Activated gamma-delta T cell (primary cell): ENCODE measurements at places on chromosomes 5 and 9.

GRCh38 chr5:30104872-30105596, 1088.5 kb upstream of the CDH6 start:
- DNase-seq: no peak

- no peak for DNase-seq
These were observed 3.2 kb downstream of the FCN1 start for GRCh38 chr9:134914501-134914834.

GRCh38 chr9:8718121-8718725, 918.6 kb upstream of the DMAC1 start:
- DNase-seq: no peak

GRCh38 chr5:148735301-148735835, 81.0 kb upstream of the HTR4 start:
- DNase-seq: no peak

GRCh38 chr9:109316207-109316640, 4.6 kb downstream of the EPB41L4B start:
- DNase-seq: no peak

DNA sequence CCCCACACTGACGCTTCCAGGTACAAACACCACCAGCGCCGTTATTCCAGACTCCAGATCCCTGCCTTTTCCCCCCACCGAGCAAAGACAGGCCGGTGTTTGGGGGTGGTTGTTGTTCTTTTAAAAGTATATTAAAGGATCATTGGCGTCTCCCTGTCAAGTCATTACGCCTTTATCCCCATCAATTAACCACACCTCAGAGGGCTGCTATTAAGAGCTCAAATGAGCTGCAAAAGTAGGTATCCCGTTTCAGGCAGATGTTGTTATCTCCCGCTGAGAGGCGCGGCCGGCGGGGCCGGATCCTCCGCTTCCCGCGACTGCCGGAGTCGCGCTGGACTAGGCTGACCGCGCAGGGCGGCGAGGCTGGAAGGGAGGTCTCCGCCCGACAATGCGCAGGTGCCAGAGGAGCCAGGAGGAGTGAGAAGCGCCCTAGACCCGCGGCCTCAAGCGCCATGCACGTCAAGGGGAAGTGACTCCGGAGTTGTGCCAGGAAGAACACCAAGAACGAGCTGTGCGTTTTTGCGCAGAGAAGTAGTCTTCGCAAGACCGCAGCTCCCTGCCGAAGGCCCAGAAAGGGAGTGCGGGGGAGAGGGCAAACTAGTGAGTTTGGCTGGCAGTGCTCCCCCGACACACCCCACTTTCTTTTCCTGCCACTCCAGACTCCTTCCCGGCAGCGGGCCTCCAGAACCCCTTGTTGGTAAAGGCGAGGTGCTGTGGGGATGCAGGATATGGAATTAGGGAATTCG, 8.2 kb downstream of the NR2F1-AS1 start:
- no peak for DNase-seq

GRCh38 chr9:25519286-25519685, 159.0 kb downstream of the TUSC1 start:
- no peak for DNase-seq

DNA sequence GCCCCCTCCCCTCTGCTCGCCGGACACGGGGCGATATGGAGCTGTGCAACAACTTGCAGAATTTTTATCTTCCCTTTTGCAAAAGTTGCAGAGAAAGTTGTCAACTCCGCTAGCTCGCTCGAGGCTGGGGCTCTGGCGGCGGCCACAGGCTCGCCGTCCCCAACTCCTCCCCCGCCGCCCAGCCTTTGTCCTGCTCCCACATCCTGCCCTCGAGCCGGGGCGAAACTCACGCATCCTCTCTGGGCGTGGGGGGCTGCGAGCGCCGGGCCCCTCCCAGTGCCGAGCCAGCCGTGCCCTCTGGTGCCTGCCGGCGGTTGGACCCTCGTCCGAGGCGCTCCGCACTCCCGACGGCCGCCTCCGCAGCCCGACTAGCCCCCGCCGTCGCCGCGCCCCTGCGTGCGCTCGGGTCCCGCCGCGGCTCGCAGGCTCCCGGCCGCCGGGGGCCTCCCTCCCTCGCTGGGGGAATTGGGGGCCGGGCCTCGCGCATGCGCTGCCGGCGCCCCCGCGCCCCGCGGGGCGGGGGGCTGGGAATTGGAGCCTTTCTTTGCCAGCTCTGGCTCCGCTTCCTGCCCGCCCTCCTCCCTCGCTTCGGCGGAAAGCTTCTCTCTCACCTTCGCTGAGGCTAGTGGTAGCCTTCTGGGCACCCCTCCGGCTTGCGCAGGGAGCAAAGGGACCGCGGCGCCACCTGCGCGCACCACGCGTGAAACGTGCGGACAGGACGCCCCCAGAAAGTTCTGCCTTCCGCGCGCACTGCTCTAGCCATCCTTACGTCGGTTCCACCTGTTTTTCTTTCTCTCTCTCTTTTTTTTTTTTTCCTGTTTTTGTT, at the start of gene CCNJL:
CCNJL (minus strand) TSS at position 431 of the 826 bp plus-strand sequence. CDS start 641 bp downstream, outside the sequence.
- no peak for DNase-seq

DNA sequence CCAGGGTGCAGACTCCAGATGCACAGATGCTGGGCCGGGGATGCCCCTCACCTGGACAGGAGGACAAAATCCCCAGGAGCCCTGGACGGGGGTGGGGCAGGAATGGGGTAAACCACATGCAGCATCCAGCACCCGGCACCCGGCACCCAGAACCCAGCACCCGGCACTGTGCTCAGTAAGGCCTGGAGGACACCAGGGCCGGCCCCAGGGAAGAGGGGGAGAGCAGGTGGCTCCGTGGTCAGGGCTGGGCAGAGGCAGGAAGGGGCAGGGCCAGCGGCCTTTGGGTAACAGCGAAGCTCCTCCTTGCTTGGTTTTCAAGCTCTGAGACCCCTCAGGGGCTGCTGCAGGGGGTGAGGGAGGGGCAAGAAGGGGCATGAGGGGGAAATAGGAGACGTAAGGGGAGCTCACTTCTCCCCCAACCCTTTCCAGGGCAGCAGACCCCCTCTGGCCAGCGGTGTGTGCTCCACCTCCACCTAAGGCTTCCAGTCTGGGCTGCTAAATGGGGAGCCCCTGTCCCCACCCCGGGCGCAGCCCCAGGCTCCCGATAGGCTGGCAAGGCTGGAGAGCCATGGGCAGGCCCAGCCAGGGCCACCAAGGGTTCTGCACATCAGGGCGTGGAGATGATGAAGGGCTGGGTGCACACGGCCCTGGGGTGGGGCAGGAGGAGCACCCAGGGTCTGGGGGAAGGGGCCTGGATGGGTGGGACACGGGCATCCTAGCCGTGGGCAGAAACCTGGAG, 17.8 kb upstream of the SLC6A19 start:
- DNase-seq: no peak

GRCh38 chr5:151709109-151709735, 22.5 kb upstream of the SPARC start:
- DNase-seq: no peak

DNA sequence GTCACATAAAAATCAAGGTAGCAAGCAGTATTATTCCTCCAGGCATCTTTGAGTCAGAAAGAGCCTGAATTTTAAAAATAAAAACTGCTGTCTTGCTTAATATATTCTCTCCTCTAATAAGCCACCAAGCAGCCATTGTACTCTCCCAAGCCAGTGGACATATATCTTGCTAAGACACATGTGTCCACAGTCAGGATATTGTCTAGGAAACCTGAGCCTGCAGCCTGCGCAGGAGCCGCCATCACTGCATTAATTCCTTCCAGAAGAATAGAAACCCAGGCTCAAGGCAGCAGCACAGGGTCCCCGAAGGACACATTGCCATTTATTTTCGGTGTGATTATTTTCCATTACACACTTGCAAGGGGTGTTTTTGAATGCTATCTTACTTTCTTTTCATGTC, 345.3 kb downstream of the ARHGEF28 start:
- DNase-seq: no peak

DNA sequence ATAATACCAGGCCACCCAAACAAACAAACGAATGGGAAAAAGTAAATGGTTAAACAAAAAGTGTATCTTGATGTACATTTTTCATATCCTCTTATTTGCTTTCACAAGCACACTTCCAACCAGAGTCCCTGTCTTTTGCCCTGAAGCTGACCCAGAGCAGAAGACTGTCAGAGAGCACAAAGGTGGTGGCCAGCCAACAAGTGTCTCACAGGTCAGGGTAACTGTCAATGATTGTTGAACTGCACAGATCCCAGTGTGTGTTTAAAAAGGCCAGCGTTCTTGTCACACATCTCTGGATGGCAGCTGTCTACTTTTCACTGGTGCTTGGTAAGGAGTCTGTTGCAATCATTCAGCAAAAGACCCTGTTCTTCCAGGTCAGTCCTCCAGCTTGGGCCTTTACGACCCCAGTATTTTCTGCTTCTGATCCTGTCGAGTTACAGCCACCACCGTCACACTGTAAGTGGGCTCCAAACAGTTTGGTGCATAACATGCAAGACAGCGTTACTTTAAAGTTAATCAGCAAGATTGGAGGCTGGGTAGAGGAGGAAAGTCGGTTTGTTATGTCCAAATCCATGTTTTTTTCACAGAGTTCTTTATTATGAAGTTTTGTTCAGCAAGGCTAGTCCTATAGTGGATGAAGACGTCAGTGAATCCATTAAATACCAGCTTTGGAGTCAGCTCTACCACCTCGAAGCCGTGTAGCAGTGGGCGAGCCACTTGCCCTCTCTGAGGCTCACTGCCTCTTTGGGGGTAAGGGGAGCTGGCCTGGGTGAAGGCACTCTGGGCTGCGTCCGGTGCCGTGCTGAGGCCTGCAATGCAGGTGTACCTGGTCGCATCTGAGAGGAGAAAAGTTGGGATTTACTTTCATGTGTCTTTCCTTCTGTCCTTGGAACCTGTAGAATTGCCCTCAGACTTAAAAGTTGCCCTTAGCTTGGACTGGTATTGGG, 265.7 kb downstream of the AOPEP start:
- DNase-seq: no peak

DNA sequence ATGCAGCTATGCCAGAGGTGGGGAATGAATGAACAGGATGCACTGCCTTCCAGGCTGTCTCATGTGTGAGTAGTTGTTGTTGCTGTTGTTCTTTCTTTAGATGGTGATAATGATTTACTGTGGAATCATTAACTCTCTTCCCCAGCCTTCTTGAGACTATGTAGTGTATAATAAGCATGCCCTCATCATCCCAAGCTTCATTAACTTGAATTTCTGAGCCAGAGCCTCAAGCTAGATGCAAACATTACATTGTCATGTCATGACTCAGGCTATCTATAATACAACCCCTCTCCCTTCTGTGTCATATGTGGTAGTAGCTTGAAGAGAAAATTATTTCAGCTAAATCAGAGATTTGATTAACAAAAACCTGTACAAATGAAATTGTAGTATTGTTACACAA, 10.0 kb upstream of the ADAMTSL1 start:
- no peak for DNase-seq

DNA sequence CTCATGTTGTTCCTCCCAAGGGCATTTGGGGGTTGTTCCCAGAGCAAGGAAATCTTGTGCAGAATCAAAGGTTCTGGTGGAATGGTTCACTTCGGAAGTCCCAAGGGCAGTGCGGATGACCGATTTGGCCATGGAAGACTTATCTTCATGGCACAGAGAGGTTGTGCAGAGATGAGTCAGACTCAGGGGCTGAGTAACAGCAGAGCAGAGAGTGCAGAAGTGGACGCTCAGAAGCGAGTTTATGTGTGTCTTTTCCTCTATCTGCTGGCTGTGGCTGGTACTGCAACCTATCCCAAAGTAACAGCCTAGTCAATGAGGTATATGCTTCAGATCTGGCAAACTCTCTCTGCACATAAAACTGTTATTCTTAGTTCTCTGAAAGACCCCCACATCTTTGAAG, 118.1 kb downstream of the DPYSL3 start:
- DNase-seq: no peak

DNA sequence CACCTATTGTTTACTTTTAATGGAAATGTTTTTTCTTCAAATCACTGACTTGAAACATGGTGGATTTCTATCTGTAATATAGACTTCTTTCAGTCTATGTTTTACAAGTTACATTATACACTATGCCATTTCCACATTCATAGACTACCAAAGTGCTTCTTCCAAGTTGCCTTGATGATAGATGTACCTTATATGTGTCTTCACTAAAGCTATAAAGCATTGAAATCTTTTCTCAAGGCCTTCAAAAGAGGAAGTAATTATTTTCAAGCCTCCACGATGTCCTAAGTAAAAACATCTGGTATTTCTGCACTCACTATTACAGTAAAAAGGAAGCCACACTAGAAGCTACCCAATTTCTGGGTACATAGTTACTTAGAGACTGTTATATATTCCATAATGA, 113.3 kb downstream of the FGF10 start:
- no peak for DNase-seq

GRCh38 chr5:128213340-128213739, 129.8 kb downstream of the SLC12A2 start:
- DNase-seq: no peak

- no peak for DNase-seq
These were observed 239.9 kb downstream of the FSTL4 start for GRCh38 chr5:133372293-133372937.

DNA sequence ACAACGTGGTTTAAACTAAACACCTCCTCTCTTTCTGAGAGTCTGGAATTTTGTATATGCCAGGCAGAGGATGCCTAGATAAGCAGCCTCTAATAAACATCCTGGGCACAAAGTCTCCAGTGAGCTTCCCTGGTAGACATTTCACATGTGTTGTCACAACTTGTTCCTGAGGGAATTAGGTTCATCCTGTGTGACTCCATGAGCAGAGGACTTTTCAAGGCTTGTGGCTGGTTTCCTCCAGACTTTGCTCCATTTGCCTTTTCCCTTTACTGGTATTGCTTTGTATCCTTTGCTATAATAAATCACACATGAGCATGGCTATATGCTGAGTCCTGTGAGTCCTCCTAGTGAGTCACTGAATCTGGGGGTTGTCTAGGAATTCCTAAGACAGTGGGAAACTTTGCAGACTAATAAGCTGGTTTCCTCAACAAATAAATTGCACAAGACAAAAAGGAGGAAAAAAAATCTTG, 77.4 kb downstream of the NR2F1-AS1 start:
- no peak for DNase-seq

DNA sequence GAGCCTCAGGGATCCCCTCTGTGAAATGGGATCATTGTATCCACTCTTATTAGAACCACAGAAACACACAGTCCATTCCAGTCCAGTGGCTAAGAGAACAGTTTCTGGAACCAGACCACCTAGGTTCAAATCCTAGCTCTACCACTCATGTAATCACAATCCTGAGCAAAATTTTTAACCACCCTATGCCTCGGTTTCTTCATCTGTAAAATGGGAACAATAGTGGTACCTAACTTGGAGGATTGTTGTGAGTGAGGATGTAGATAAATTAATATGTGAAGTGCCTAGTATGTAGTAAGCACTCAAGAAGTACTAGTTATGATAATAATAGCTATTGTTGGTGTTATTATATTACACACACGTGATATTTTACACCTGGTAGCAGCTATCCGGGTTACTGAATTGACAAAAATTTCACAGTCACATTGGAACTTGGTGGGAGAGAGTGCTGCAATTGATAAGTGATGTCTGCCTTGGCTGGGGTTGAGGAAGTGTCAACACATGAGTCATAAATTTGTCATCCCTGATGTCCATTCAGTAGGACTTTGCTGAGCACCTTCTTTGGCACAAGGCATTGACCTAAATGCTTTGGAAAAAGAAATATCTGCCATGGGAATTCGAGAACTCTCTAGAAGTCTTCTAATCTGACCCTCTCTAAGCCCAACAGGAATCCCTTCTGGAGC, 68.4 kb downstream of the COL27A1 start:
- DNase-seq: no peak
